Mesenchymal stem cell (in vitro differentiated cells and primary cell): ENCODE measurements at places on chromosomes 16 and 17.

DNA sequence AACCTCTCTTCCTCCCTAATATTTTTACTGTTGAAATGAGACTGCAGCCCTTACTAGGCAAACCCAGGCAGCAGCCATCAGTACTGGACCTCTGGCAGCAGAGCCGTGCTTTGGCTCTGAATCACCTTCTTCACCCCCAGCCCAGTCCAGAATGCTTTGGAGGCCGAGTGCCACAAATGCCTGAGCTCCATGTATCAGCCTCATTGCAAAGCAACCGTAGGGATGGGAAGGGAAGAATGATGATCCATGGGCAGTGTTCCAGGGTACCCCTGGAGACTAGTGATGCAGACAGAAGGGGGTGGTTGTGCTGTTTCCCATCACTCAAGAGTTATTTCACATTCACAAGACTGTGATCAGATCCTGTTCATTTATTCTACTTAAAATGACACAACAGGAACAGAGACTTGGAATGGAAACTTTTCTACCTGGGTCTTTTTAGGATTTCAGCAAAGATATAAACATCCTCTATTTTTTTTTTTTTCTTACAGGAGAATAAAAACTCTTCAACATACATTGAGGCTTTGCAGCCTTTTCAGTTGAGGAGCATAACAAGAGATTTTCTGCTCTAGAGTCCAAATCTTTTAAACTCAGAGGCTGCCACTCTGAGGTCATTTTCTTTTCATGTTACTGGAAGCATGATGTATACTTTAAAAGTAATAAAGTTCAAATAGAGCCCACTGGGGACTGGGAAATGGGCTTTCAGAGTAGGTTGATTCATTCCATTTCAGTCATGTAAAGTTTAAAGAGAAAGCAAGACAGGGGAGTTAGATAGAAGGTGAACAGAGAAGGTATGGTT is 138.3 kb downstream of the KCNJ2 start:
- DNase-seq: no peak

- no peak for DNase-seq
Observed at GRCh38 chr16:54453871-54454270, 167.3 kb upstream of the IRX3 start.

DNA sequence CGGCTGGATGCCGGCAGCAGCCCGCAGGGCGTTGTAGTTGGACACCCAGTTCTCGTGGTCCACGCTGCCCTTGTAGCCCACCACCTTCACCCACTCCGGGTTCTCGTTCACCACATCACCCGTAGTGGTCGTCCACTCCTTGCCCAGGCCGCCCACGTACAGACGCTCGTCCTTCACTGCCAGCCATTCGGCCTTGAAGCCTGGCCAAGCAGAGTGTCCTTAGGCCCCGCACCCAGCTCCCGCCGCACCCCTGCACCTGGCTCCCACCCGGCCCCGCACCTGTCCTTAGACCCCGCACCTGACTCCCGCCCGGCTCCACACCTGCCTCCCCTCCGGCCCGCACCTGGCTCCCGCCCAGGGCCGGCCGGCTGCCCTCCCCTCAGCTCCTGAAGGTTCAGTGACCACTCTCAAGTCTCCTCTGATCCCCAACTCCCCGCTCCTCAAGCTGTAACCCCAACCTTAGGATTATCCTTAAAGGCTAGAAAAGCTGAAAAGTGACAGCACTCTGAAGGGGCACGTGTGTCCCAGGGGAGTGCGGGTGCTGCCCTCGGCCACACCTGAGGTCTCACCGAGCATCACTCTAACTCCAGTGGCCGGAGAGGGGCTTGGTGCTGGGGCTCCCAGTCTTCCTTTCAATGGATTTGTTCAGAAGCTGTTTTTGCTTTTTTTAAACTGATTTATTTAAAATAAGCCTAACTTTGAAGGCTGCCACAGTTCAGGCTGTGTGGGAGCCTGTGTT is 14.4 kb downstream of the CANT1 start:
- no peak for DNase-seq

DNA sequence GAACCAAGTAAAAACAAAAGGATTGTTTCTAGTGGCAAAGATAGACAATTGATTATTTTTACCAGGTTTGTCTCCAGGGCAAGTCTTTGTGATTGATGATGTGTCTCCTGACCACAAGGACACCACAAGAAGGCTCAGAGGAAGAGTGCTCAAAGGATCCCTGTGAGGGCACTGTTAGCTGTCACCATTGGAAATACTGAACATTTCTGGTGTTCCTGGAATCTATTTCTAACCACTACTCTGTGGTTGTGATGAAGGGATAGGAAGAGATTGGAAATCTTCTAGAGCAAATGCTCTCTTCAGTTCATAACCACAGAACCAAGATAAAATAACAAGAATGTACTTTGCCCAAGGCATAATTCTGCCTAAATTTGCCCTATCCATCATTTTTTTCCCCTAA is 15.3 kb downstream of the RNF43 start:
- peak; percentile 13 for DNase-seq

GRCh38 chr16:27436065-27436464 is 34.1 kb downstream of the IL21R start:
- DNase-seq: no peak

GRCh38 chr16:80695020-80695419 is 109.4 kb downstream of the CDYL2 start:
- no peak for DNase-seq

DNA sequence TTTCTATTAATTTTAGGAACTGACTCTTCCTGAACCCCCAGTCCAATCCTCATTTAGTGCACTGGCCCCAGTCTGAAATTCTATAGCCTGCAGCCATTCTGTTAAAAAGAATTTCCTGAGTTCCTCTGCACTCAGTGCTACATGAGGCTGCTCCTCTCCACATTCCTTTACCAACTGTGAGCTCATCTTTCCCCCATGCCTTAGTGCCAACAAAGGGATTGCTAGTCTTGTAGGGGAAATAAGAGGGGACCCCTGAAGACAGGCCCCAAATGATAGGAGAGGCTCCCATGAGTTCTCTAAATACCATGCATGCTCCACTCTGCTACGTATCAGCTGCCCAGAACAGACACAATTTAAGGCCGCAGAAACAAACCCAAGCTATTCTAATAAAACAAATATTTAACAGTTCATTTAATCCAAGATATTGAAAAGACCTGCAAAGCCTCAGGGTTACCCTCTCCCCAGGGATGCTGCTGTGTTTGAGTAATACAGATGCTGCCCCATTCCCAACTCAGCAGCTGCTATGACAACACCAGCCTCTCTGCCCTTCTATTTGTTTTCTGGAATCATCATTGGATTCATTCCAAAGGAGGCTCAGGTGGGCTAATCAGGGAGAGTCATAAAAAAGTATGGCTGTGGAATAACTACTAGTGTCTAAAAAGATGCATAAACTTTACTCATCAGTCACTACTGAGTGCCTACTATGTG is 228.5 kb downstream of the TOX3 start:
- no peak for DNase-seq

GRCh38 chr16:46688101-46688653 is 801 bp downstream of the VPS35 start:
- DNase-seq: no peak

DNA sequence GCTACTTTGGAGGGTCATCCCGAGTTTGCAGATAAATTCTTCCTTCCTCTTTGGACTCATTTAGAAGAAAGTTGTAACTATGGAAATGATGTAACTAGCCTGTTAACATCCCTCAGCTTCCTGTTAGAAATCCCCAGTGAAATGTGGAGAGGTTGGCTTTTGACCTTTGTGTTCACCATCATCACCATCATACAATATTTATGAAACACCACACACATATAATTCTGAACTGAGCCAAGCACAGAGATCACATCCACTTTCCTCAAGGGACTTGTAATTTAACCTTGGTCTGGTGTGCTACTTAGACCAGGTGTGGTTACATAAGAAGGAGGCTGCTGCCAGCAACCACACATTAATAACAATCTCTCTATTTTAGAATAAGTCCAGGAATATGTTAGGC is 2.5 kb downstream of the CAPNS2 start:
- DNase-seq: no peak

DNA sequence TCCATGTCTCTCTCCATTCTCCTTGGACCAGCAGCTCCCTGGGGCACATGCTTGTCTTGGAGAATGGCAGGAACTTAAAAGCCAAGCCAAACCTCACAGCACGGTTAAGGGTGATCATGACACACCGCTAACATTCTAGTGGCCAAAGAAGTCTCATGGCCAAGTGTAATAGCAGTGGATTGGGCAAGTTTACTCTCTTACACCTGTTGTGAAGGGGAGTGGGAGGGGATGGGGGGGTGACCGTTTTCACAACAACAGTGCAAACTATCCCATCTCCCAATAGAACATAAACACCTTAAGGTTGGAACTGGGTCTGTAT is 37.7 kb upstream of the MEOX1 start:
- no peak for DNase-seq

DNA sequence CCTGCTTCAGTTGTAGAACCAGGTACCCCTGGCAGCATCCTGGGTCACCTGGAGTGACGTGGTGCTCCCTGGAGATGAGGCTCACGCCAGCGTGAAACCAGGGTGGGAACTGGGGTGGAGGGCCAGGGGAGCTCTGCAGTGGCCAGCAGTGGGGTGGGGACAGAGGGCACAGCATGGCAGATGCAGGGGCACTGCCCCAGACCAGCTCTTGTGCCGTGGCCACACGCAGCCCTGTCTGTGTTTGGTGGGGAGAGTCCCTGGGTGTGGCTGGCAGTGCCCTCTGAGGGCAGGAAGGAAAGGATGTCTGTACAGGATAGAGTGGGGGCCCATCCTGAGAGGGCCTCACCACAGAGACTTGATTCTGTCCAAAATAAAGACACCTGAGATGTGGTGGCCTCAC is 24.5 kb downstream of the ZNF750 start:
- DNase-seq: no peak

DNA sequence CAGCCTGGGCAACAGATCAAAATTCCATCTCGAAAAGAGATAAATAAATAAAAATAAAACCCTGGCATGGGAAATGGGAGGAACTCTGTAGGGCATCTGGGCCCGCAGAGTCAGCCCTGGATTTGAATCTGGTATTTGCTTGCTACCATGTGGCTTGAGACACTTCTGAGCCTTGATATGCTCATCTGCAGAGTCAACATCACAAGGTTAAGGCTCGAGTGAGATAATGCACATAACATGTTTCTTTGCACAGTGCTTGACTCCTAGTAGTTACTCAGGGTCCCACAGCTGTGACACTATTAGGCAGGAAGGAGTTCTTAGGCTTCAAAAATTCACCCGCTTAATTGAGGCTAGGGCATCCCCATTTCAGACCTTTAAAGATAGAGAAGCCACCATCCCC is 21.3 kb downstream of the CDK5RAP3 start:
- DNase-seq: no peak

DNA sequence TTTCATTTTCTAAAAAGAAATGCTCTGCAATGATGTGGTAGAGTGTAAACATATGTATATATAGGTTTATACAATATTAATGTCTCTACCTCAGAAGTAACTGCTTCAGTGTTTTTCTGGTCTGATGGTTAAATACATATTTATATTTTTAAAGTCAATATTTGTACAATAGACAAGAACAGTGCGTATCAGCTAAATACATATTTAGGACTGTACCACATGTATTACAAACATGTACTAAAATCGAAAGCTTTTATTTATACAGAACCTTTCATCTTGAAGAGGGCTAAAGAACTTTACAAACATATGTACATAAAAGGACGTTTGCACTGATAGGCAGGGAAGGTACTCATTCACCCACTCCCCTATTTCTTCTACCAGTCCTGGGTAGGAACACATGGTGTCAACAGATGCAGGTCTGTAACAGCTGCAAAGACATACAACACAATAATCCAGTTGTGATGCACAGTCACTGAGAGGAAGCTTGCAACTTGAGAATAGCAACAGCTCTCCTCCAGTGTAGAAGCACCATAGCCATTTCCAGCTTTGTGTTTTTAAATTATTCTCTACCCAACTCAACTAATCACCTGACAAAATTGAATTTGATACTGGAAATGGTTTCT is 206.9 kb upstream of the C17orf78 start:
- no peak for DNase-seq

GRCh38 chr17:27403480-27404005 is 52.7 kb upstream of the KSR1 start:
- DNase-seq: no peak
